Cerebellar cortex (tissue), 1 donor: ENCODE measurements at places on chromosomes 13 and 19.

- no peak for DNase-seq
Observed at GRCh38 chr13:23696610-23697009, 126.4 kb downstream of the TNFRSF19 start.

DNA sequence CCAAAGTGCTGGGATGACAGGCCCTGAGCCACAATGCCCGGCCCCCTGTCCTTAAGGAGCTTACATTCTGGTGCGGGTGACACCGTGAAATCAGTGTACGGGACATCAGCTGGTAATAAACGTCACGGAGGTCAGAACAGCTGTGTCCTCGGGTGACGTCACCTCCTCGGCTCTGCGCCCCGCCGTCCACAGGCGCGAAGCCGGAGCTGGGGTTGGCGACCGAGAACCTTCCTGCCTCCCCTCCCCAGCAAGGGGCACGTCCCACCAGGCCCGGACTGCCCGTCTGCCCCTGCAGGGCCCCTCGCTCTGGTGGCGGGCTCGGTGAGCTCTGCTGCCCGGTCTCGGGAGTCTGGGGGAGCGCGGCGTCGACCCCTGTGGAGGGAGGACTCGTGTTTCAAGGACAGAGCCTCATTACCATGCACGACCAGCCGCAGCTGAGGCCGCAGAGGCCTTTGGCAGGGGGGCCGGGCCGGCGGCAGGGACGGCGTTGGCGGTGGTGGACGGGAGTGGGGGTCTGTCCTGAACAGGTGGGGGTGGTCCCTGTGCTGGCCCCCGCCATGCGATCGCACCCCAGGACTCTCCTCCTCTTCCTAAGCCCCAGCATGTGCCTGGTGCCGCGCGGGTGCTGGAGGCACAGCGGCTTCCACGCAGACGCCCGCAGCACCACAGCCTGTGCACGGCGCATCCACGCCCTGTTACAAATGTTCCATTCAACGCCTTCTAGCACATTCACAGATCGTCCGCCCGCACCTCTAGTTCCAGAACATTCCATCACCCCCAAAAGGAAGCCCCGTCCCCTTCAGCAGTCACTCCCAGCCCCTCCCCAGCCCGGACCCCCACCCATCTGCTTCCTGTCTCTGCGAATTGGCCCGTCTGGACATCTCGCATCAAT, 5.4 kb downstream of the LINGO3 start:
- no peak for DNase-seq

DNA sequence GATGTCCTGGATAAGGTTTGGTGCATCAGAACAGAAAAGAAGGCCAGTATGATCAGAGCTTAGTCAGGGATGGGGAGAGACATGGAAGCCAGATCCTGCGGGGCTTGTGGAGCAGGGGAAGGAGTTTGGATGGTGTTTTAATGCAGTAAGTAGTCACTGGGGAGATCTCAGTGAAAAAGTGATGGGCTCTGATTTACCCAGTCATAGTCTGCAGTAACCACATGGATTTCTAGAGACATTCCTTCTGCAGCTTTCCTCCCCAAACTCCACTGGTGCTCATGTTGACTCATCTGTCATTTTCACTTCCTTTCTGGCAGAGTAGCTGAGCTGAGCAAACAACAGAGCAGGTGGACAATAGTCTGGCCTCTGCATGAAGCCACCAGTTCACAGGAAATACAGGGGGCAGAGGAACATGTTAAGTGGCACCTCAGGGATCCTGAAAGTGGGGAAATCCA, 144.1 kb downstream of the DPF1 start:
- DNase-seq: peak; percentile 22

DNA sequence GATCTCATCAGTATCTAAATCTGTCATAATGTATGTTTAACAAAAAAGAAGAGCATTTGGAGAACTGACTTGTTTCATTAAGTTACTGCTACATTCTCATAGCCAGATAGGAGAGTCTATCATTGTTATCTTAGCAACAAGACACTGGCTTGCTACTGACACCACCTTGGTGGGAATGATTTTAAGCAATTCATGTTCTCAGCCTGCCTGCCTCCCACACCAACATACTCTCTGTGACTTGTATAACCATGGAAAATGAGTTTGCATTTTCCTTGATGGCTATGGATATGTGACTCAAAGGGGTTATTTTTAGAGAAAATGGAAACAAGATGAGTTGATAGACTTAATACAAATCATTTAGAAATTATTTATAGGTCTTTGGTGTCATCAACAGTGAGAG, 1308.9 kb downstream of the OLFM4 start:
- no peak for DNase-seq

DNA sequence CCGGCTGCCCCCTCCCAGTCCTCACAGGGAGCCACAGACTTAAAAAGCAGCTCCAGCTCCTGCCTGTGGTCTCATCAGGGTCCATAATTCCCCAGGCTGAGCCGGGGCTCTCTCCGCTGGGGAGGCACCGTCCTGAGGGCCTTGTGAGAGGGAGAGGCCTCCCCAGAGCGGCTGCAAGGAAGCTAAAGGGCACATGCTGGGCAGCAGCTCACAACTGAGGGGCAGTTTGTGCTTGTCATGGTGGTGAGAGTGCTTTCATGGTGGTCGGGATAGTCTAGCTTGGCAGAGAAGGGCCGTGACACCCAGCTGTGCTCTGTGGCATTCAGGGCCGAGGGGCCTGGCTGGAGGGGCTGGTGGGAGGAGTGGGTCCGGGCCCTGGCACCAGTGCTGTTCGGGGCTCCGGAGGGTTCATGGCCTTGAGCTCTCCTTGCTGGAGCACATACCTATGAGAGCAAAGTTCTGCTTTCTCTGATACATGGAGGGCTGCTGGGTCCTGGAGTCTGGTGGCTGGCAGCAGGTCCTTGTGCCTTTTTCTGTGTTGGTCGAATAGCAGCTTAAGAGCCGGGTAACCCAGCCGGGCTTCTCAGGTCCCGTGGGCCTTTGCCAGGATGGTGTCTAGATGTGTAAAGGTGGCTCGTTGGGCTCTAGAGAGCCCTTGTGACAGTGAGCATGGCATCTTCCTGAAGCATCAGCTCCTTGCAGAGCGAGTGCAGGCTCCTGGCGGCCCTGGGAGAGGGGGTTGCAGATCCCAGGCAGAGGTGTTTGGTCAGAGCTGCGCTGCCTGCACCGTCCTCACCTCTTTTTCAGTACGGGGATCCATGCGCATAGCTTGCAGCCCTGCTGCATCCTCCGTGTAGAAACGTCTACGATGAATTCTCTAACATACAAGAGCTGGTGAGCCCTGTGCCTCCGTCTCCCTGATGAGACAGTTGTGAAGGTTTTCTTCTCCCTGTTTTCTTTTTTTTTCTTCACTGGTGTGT, 8.8 kb downstream of the UPF1 start:
- DNase-seq: no peak

- no peak for DNase-seq
Observed at GRCh38 chr13:79030513-79030912, 371.6 kb upstream of the OBI1 start.

DNA sequence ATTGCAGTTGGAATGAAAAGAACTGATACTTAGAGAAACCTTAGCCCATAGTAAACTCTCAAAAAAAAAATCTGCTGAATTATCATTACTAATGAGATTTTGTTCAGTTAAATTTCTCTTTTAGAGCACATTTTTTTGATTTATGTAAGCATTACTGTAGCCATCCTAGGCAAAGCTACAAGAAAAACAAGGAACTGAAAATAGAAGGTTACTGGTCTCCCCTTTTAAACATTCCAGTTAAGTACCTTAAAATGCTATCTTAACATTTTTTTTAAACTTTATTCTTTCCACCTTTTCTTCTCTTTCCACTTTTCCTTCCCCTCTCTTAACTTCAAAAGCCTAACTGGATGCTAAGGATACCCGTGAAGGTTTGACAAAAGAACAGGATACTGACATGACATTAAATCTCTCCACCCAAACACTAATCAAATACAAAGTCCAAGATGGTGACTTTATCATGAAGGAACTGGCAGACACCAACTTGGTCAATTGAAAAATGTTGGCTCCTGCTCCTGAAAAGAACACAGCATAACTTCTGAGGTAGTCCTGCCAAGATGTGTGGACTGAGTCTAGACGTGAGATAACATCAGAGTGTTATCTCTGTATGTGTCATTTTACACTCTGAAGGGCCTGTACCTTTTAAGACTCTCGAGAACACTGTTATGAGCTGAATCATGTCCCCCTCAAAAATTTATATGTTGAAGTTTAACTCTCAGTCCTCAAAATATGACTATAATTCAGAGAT, 29.5 kb upstream of the SACS start:
- DNase-seq: no peak

- no peak for DNase-seq
Observed at GRCh38 chr13:24086642-24087041, 73.9 kb upstream of the SPATA13 start.
